Neuronal stem cell (in vitro differentiated cells): ENCODE measurements at places on chromosomes 2 and 18.

DNA sequence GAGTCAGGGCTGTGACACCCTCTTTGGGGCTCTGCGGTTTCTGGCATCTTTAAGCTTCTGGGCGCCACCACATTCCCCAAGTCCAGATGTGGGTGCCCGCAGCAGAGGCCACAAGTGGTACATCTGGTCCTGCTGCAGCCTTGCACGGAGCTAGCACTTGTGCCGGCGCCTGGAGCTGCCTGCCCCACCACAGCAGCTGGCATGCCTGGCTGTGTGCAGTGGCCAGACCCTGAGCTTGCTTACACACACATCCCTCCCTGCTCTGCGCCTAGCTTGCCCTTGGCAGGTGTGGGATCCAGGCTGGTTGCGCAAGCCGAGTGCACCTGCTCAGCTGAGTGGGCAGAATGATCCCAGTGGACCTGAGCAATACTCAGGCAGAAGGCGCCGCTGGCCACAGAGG is 27.3 kb downstream of the SLC4A10 start:
- H3K4me3 ChIP-seq: no peak overlapping the region
- no peaks in the 10 kb centered on the region for H3K27me3 ChIP-seq
- no peak for DNase-seq
- no peaks in the 10 kb centered on the region for H3K4me1 ChIP-seq
- H3K27ac ChIP-seq: no peak overlapping the region
- no peaks in the 10 kb centered on the region for H3K36me3 ChIP-seq

DNA sequence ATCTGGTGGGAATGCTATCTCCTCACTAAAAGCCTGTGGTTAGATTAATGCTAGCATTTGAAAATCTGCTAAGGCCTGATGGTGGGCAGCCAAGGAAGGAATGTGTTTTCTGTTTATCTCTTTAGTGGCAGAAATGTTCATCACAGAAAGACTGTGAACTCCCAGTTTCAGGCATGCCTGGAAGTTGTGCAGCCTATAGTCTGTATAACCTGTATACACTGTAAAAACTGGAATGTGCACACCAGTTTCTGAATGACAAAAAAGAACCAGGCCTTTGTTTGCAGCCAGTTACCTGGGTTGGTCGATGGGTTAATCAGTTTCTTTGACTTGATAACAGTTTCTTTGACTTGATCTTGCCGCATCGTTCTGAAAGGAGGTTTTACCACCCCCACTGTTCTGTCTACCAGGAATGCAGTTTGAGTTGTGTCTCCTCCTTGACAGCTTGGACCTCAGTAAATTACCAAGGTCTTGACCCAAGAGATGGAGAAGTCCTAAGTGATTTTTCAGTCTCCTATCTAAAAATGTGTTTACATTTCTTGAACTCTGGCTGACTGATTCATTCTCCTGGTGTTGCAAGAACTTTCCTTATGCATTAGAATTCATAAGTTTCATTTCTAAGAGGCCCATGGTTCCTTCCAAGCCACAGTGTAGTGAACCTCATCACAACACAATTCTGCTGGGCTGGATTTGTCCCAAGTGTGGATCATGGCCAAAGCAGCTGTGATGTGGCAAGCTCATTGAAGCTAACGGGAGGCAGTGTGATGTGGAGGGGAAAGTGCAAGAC is 62.2 kb downstream of the KIAA2012 start:
- DNase-seq: no peak
- H3K4me1 ChIP-seq: peaks cover 2% of the 10 kb centered on the region
- no peak overlapping the region for H3K27ac ChIP-seq
- H3K27me3 ChIP-seq: no peaks in the 10 kb centered on the region
- H3K4me3 ChIP-seq: no peak overlapping the region
- no peaks in the 10 kb centered on the region for H3K36me3 ChIP-seq

GRCh38 chr2:198890490-198890889 is 567.2 kb downstream of the SATB2 start:
- H3K27ac ChIP-seq: no peak overlapping the region
- H3K4me3 ChIP-seq: no peak overlapping the region
- no peak for DNase-seq
- H3K4me1 ChIP-seq: no peaks in the 10 kb centered on the region

GRCh38 chr2:184927040-184927439 is 328.7 kb downstream of the ZNF804A start:
- no peak for DNase-seq
- no peaks in the 10 kb centered on the region for H3K27me3 ChIP-seq
- no peaks in the 10 kb centered on the region for H3K4me1 ChIP-seq

DNA sequence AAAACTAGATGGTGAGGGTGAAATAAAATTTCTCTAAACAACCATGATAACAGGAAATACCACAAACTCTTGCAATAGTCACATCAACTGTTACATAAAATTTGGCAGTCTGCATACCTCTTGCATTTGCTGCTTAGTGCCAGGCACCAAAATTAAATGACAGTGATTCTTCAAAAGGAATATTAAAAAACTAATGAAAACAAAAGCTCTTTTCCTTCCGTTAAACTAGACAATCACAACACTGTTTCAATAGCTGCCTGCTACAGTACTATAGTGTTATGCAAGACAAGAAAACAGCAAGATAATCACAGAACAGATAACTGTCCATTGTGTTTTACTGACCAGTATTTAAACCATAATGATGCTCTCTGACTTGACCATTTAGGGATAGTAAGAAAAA is 239.0 kb upstream of the SMAD7 start:
- H3K36me3 ChIP-seq: no peaks in the 10 kb centered on the region
- H3K4me3 ChIP-seq: no peak overlapping the region
- H3K27ac ChIP-seq: no peak overlapping the region
- DNase-seq: no peak
- H3K27me3 ChIP-seq: no peaks in the 10 kb centered on the region

DNA sequence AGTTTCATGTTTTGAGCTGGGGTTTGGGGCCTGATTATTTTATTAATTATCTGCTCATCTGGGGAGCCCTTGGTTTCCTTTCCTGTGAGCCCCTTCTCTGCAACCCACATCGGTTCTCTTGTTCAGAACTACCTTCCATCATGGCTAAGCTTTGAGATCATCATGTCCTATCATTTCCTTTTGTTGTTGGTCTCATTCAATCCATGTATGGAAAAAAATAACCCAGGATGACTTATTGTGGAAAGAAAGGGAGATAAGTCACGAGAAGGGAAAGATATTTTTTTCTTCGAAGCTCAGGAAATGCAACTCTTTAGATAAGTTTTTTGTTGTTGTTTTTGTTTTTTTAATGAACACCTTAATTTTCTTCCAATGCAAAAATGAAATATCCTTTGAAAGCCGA is 43.7 kb downstream of the EHD3 start:
- no peaks in the 10 kb centered on the region for H3K27me3 ChIP-seq
- no peak overlapping the region for H3K27ac ChIP-seq
- H3K36me3 ChIP-seq: no peaks in the 10 kb centered on the region
- DNase-seq: no peak
- H3K4me3 ChIP-seq: no peak overlapping the region
- peaks cover 2% of the 10 kb centered on the region for H3K4me1 ChIP-seq

- peaks cover 9% of the 10 kb centered on the region for H3K4me1 ChIP-seq
- no peaks in the 10 kb centered on the region for H3K36me3 ChIP-seq
- DNase-seq: no peak
- no peaks in the 10 kb centered on the region for H3K27me3 ChIP-seq
- H3K4me3 ChIP-seq: no peak overlapping the region
- no peak overlapping the region for H3K27ac ChIP-seq
These were observed 141.9 kb upstream of the ID2 start for GRCh38 chr2:8539743-8540551.

DNA sequence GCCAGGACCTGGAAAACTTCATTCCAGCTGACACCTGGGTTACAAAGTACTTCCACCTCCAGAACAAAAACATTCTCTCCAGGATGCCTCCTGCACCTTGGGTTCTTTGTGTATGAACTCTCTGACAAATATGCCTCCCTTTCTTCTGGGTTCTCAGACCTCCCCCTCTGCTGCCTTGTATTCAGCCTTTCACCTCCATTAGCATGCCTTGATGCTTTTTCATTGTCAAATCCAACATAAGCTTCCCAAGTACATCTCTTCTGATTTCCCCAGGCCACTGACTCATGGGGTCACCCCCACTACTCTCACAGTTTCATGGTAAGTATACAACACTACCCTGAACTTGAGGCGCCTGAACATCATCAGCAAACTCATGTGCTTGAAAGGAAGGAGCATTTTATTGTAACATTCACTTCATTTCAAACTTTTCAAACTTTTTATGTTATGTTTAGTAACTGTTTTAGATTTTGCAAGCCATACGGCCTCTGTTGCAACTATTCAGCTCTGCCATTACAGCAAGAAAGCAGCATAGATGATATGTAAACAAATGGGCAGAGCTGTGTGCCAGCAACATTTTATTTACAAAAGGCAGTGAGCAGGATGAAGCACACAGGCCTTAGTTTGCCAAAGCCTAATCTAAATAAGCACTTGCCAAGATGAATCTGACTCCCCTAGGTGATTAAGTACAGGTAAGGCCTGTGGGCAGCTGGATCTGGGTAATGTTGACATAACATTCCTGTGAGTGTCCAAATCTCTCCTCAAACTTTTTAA is 32.5 kb upstream of the MRPS9 start:
- DNase-seq: no peak
- H3K27me3 ChIP-seq: no peaks in the 10 kb centered on the region
- no peaks in the 10 kb centered on the region for H3K4me1 ChIP-seq
- no peak overlapping the region for H3K4me3 ChIP-seq
- no peak overlapping the region for H3K27ac ChIP-seq

- DNase-seq: no peak
- H3K36me3 ChIP-seq: peaks cover 20% of the 10 kb centered on the region
- no peaks in the 10 kb centered on the region for H3K27me3 ChIP-seq
- no peak overlapping the region for H3K27ac ChIP-seq
These were observed 117.7 kb downstream of the MEMO1 start for GRCh38 chr2:31893094-31893493.

- H3K4me1 ChIP-seq: peaks cover 11% of the 10 kb centered on the region
- no peak overlapping the region for H3K4me3 ChIP-seq
- no peak overlapping the region for H3K27ac ChIP-seq
These were observed 310.4 kb upstream of the HDAC4 start for GRCh38 chr2:239710953-239711861.
